ENCODE measurements at places on chromosomes 3 and 15.
A peak's percentile ranks its signal among the peaks of the same experiment; 100 is the strongest.

DNA sequence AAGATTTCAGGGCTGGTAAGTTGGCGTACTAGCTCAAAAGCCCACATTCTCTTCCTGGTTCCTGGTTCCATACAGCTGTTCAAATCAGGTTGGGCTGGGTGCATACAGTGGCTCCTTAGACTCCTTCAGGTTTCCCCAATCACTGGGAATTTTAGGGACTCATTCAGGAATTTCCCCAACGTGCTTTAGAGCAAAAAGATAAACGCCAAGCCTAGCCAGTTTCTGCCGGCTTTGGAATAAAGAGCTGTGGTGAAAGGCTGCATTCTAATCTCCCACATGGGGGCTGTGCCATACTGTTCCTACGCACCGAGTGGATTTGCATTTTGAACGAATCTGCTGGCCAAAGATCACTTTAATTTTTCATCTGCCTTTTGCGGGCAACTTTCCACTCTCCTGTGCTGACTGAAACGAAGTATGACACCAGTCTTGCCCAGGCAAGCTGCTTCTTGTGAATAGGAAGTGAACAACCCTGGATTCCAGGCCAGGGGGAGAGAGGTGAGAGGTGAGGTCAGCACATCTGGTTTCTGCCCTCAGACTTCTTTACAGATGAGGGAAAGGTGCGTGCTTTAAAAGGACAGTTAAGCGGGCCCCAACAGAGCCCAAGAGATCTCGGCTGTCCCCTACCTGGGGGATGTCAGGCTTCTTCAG, 184.2 kb upstream of the PDZRN3 start:
- no peak for DNase-seq

DNA sequence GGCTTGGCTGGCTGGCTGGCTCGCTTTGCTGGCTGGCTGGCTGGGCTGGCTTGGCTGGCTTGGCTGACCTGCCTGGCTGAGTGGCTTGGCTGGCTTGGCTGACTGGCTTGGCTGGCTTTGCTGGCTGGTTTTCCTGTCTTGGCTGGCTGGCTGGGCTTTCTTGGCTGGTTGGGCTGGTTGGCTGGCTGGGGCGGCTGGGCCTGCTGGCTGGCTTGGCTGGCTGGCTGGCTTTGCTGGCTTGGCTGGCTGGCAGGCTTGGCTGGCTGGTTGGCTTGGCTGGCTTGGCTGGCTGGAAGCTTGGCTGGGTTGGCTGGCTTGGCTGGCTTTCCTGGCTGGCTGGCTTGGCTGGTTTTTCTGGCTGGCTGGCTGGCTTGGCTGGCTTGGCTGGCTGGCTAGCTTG, 435.6 kb downstream of the GOLGA6L6 start:
- DNase-seq, result no peak

DNA sequence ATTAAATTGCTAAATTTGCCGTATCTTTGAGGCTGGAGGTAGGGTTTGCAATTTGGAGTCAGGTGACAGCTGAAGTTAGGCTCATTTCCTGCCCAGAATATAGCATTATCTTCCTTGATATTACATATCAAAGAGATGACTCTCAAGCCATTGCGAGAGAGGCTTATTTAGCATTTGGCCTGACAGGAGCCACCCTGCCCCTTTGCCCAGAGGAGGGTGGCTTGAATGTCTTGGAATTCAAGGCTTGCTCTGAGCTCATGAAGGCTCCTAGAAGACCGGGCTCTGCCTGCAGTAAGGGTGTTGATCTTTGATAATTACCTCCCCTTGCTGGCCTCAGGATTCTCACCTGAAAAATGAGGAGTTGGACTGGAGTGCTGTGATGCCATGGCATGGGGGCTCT, 251.4 kb upstream of the C2CD4B start:
- no peak for DNase-seq

DNA sequence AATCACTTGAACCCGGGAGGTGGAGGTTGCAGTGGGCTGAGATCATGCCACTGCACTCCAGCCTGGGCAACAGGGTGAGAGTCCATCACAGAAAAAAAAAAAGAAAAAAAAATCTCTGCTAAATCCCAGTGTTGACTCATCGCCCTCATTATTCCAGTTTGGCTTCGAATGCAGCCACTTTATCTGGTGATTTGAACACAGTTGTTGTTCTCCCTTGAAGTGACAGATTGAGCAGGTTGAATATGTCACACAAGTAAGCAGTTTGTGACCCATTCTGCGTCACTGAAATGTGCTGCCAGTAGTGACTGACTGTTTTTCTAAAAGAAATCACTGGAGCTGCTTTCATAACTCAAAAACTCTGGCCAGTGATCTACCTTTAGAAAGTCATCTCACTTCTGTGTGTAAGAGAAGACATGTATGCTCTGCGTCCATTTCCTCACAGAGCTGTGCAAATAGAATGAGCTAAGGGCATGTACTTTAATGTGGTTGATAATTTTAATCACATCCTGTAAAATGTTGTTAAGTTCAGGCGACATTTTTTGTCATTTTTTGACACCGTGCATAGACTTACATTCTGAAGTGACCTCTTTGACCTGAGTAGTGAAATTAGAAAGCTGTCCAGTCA, 12.5 kb downstream of the DOCK3 start:
- no peak for DNase-seq

- DNase-seq, result no peak
Measured at GRCh38 chr3:69406163-69406562, 20.3 kb upstream of the FRMD4B start.

- no peak for DNase-seq
Measured at GRCh38 chr15:31985607-31986006, 44.7 kb upstream of the CHRNA7 start.

GRCh38 chr3:12952343-12953200, 111.2 kb upstream of the RPL32 start:
- DNase-seq, result peak; percentile 61

DNA sequence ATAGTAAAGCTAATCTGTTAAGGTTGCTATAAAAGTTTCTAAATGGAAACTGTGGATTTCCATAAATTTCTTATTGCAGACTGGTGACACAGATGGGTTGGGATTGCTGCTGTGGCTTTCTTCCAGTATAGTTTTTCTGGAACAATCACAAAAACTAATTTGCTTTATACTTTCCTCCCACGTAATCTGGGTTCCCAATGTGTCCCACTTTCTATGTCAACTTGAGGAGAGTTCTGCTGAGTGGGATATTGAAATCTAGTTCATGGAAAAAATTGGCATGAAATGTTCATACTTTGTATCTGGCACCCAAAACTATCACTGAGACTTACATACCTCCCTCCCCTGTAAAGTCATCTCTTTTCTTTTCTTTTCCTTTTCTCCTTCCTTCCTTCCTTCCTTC, 126.8 kb downstream of the TGFBR2 start:
- DNase-seq, result no peak

DNA sequence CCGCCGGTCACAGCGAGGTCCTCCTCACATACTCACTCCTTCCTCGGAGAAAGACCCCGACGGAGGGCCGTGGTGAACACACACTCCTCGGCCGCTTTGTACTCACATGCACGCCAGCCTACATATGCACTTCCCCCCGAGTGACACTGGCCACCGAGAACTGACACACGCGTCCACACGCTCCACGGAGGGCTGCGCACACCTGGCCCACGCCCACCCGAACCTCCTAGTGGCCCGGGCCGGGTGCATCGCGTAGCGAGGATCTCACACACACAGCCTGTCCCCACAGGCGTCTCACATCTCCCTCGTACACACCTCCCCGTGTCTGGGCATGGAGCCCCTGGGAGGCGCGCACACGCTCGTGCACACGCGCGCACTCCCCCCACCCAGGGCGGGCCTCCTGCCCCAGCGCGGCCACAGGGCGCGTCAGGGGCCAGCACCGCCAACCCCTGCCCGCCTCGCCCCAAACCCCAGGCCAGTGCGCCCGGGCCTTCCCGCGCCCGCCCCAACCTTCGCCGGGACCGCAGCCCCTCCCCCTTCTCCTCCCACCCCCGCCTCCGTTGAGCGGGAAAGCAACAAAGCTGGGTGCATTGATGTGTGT, 411 bp upstream of the C3orf70 start:
- DNase-seq, result no peak

- no peak for DNase-seq
Measured at GRCh38 chr3:21804330-21804729, 53.3 kb upstream of the ZNF385D start.

GRCh38 chr15:58830556-58830955, 59.5 kb downstream of the MINDY2 start:
- DNase-seq, result no peak

GRCh38 chr3:128040660-128041059, 11.6 kb upstream of the SEC61A1 start:
- DNase-seq, result no peak

DNA sequence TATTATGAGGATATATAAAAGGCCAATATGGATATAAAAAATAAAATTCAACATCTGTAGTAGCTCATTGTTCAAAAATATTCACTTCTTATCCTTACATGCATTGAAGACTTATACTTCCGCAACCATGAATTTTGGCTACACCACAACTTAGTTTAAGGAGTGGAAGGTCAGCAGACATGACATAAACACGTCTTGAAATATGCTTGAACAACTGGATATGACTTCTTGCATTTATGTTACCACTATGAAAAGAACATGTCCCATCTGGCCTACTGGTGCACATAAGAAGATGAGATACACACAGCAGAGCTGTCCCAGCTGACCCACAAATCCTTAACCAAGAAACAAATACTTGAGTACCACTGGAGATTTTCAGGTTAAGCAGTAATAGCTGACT, 52.1 kb downstream of the MYO9A start:
- no peak for DNase-seq

DNA sequence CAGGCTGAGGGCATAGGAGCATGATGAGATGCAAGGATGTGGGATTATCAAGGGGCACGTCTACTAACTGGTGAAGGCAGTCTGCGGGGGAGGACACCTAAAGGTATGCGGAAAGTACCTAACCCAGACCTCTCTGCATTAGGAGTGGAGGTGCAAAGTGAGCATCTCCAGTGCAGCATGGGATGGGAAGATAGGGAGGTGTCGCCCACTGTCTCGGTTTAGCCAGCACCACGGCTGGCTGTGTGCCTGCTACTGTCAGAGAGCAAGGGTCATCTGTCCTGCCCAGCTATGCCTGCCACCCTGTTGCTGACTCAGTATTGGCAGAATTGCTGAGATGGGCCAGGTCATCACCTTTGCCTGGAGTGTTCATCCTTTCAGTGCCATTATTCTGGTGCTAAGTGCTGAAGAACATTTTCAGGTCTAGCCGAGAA, 40.1 kb downstream of the OXNAD1 start:
- peak; percentile 46 for DNase-seq

- no peak for DNase-seq
Measured at GRCh38 chr3:129122412-129123011, 908 bp upstream of the RAB43 start.

DNA sequence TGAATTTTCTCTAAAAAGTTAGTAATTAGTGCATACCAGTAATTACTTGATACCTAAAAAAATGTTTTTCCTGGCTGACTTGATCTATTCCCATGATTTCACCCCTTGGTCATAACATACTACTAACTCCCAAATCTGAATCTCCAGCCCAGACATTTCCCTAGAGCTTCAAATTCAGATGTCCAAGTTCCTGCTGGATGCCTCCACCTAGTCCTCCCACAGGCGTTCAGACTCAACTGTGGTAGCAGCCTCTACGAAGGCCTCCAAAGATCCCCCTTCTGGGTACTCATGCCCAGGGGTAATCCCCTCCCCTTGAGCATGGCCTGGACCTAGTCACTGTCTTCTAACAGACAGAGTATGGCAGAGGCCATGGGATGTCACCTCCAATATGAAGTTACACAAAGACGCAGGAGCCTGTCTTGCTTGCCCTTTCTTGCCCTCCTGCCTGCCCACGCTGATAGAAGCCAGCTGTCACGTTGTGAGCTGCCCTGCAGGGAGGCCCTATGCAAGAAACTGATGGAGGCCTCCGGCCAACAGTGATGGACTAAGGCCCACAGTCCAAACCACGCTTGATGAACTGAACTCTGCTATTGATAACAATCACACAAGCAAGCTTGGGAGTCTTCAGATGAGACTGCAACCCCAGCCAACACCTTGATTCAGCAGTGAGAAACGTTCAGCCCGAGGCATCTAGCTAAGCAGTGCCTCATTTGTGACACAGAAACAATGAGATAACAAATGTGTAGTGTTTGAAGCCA, 8.6 kb upstream of the FBN1 start:
- DNase-seq, result no peak

- DNase-seq, result no peak
Measured at GRCh38 chr15:69862540-69862939, 235.2 kb downstream of the TLE3 start.

DNA sequence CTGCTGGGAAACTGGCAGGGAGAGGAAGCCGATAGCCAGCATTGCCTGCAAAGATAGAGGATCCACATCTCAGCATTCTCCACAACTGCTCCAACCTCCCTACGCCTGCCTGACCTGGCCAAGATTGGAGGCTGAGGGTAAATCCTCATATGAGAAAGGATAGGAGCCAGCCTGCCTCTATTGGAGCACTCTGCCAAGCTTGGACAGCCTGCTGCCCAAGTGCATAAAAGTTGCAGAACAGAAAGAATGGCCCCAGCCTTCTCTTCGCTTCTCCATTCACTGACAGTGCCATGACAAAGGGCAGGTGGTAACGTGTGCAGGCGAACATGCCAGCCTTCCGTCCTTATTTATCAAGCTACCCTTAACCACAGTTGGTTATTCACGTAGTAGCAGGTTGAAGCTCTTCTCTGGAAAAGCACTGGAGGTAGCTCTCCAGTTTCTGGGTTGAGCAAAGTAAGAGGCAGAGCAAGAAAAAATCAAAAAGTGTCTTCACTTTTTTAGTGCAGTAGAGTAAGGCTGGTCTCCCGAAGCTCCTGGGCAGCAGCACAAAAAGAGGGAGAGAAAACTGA, 4.3 kb downstream of the BMF start:
- DNase-seq, result no peak

DNA sequence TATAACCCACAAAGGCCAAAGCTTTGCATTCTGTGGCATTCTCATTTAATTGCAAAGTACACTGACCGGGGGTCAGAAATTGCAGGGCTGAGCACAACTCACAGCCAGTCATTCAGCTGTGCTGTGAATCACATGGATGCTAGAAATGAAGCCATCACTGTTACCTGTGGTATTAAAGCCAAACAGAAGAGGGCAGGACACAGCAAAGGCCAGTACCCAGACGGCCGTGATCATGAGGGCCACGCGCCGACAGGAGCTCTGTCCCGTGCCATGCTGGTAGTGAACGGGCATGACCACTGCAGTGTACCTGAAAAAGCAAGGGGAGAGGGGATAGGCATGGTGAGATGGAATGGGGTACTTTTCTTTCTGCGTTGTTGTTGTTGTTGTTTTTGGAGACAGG, 31.6 kb downstream of the DRD3 start:
- no peak for DNase-seq

- no peak for DNase-seq
Measured at GRCh38 chr15:27238707-27239423, 267.9 kb downstream of the GABRG3 start.

DNA sequence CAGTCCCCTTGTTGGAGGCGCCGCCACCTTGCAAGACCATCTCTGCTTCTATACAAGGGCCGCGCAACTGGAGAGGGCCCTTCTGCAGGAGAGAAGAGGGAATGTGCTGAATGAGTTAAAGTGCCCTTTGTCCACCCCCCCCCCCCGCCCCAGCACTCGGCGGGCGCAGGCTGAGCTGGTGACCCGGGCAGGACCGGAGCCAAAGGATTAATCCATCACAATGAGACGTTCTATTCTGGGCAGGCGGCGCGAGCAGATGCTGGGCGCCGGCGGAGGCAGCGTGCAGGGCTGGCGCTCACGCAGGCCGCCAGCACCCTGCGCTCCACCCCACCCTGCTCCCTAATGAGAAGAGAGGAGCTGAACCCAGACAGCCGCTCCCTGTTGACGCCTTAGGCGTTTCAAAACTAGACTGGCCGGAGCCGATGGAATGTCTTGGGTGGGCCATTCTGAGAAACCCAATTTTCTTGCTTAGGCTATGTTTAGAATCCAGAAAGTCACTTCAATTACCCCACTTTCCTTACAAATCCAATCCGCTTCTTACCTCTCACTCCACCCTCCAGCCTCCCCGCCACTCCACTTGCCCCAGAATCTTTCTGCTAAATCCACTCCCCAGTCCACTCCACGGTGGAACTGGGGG, 32.9 kb downstream of the GJD2 start:
- peak; percentile 7 for DNase-seq
